ENCODE measurements at places on chromosomes 2 and 18.

- DNase-seq: no peak
Measured at GRCh38 chr2:190515687-190516086, 18.8 kb downstream of the NEMP2 start.

- DNase-seq: no peak
Measured at GRCh38 chr18:63189041-63189440, 130.5 kb downstream of the BCL2 start.

GRCh38 chr18:22447792-22448191, 30.1 kb upstream of the CTAGE1 start:
- DNase-seq: no peak

DNA sequence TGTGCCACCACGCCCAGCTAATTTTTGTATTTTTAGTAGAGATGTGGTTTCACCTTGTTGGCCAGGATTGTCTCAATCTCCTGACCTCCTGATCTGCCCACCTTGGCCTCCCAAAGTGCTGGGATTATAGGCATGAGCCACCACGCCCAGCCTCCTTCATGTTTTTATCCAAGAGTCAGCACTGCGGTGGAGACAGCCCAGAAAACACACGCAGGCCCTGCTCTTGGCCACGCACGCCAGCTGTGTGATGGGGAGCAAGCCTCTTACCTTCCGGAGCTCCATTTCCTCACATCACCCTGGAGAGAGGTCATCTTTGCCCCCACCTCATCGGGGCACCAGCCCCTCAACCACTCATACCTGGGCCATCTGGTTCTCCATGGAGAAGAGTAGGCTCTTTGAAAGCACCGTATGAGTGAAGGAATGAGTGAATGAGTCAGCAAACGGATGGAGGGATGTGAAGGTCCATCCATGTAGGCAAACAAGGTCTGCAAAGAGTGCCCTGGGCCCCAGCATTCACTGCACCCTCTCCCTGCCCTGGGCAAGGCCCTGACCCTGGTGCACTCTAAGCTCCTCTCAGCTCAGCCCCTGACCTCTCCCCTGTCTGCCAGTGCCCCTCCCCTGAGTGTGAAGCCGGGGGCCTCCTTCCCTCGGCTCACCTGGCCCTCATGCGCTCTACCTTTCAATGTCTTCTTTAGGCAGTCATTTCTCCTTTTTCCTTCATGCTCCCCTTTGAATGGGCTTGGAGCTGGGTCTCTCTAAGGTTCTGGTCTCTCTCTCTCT, 7.4 kb downstream of the GYPC start:
- no peak for DNase-seq

- no peak for DNase-seq
Measured at GRCh38 chr2:132608311-132608710, 61.7 kb downstream of the LYPD1 start.

DNA sequence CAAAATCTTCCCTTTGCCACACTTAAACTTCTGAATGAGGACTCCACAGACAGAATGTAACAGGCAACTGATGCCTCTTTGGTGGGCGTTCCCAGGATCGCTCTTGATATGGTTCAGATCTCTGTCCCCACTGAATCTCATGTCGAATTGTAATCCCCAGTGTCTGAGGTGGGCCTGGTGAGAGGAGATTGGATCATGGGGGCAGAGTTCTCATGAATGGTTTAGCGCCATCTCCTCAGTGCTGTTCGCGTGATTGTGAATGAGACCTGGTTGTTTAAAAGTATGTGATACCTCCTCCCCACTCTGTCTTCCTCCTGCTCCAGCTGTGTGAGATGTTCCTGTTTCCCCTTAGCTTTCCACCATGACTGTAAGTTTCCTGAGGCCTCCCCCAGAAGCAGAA, 111.1 kb upstream of the SLC66A3 start:
- DNase-seq: no peak

GRCh38 chr18:48778344-48779011, 172.3 kb downstream of the SMAD7 start:
- no peak for DNase-seq

DNA sequence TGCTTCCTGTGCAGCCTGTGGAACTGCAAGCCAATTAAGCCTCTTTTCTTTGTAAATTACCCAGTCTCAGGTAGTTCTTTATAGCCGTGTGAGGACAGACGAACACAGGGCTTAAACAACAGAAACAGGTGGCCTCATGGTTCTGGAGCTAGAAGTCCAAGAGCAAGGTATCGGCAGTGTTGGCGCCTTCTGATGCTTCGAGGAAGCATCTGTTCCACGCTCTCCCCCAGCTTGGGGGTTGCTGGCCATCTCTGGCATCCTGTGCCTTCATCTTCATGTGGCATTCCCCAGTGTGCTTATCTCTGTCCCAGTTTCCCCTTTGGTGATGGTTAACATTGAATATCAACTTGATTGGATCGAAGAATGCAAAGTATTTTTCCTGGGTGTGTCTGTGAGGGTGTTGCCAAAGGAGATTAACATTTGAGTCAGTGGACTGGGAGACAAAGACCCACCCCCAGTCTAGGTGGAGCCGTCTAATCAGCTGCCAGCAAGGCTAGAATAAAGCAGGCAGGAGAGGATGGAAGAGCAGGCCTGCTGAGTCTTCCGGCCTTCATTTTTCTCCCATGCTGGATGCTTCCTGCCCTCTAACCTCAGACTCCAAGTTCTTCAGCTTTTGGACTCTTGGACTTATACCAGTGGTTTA, 287.6 kb downstream of the PHLPP1 start:
- DNase-seq: no peak

DNA sequence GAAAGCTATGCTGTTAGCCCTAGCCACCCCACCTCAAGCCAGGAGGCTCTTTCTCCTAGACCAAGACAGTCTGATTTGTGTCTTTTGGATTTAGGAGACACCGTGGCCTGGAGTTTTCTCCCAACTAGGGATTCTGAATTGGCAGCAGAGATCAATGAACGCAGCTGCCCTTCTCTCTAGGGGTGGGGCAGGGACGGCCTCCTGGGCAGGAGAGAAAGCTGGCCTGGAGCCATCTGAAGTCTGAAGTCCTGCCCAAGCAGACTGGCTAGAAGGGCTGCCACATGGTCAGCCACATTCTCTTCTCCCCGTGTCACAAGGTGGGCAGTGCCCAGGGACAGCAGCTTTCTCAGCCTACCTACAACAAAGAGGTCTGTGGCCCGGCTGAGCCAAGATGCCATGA, 45.1 kb downstream of the PIEZO2 start:
- no peak for DNase-seq

- no peak for DNase-seq
Measured at GRCh38 chr2:233140978-233141377, 80.8 kb downstream of the INPP5D start.

GRCh38 chr18:23225503-23225902, 90.2 kb downstream of the CABLES1 start:
- DNase-seq: no peak

DNA sequence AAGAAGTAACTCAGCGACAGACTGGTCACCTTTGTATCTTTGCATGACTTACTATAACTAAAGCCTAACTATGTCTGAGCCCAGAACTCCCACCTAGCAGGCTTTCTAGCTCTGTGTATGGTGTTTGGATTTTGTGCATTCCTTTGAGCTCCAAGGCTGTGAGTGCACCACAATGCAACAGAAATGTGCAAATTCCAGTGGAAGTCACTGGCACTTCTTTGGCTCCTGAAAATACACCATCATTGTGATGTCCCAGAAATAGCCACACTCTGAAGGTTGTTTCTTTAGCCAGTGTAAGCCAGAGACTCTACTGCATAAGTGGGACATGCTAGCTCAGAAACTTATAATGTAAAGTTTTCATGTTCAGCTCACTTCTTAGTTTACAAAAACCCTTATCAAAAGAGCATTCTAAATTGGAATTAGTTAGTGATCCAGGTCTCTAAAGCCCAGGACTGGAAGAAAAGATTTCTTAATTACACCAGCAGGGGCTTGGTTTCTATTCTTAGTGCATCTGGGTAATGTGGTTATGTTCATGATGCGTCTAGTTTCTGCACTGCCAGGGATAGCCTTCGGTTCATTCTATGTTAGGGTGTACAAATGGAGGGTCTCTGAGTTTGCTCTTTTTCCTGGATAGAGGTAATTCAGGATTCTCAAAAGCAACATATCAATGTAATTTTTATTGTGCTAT, 1239.5 kb upstream of the ZEB2 start:
- no peak for DNase-seq

DNA sequence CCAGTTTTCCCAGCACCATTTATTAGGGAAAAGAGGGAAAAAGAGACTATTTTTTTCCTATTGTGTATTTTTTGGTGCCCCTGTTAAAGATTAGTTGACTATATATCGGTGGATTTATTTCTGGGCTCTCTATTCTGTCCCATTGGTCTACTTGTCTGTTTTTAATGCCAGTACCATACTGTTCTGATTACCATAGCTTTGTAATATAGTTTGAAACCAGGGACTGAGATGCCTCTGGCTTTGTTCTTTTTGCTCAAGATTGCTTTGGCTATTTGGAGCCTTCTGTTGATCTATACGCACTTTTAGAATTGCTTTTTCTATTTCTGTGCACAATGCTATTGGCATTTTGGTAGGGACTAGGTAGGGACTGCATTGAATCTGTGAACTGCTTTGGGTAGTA, 151.7 kb downstream of the ADCYAP1 start:
- DNase-seq: no peak

Measured in omental fat pad (tissue), 4 donors.